Suppressor macrophage treated with lipopolysaccharide for 1 hour (primary cell): ENCODE measurements at places on chromosomes 7 and 10.

DNA sequence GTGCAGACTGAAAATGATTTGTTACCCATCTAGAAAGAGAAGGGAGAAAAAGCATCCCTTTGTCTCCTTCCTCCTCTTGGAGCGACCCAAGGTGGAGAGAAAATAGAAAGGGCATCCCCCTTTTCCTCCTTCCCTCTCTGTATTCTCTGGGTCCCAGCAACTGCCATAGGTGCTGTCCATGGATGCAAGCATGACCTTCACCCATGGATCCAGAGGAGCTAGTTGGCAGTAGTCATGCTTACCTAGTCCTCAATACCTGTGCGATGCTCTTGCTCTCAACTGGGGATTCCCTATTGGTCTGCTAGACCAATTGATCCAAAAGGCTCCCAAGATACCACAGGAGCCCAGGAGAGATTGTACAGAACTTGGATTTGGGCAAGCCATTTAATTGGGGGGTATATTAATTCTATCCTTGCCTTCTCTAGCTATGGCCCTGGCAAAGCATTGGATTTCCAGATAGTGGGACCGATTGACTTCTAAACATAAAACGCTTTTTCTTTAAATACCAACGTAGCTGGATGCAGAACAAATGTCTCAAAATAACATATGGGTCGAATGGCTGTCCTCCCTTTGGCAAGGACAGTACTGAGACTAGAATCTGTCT, 547.8 kb upstream of the IGFBP3 start:
- DNase-seq, result peak; percentile 7

DNA sequence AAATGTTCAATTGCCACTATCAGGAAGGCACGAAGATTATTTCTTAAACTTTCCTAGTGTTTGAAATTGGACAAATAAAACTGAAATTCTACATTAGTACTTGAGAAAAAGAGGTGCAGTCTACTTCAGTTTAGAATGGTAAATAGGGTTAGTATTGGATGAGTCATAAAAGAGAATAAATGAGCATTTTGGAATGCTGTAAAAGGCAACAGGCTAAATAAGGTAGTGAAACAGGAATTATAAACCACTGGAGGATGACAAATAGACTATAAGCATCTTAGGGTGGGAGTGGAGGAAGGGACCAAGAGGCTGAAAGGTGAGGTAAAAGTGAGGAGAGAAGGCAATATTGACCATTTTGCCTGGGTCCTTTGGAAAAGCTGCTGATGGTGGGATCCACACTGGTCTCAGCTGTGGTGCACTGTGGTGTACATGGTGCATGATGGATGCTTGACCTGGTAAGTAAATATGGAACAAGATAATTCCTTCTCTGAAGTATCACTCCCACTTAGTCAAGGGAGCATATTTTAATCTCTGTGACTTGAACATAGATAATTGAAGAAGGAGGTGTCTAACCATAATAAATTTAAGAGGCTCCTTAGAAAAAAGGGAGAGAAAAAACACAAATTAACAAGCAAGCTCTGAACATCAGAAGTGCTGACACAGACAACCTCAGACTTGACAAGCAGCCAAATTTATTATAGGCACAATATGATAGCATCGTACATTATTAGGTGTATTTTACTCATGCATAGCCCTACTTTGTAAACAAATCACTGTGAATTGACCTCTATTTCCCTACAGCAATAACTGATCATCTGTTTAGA, 76.4 kb upstream of the SCIN start:
- no peak for DNase-seq

DNA sequence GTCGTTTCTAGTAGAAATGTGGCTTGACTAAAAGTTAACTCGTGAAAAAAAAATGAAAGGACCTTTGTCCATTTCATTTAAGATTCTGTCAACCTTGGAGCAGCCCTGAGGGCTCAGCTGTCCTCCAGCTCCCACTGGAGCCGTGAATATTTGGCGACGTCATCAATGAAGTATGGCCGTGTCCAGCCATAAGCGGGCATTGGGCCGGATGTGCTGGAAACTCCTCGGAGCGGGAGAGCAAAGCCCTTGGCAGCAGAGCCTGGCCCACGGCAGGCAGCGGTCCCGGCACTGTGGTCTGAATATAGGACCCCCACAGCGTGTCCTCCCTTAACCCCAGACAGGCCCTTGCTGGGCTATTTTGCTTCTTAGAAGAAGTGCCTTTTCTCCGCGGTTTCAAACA, 50.0 kb downstream of the JAKMIP3 start:
- DNase-seq, result no peak

DNA sequence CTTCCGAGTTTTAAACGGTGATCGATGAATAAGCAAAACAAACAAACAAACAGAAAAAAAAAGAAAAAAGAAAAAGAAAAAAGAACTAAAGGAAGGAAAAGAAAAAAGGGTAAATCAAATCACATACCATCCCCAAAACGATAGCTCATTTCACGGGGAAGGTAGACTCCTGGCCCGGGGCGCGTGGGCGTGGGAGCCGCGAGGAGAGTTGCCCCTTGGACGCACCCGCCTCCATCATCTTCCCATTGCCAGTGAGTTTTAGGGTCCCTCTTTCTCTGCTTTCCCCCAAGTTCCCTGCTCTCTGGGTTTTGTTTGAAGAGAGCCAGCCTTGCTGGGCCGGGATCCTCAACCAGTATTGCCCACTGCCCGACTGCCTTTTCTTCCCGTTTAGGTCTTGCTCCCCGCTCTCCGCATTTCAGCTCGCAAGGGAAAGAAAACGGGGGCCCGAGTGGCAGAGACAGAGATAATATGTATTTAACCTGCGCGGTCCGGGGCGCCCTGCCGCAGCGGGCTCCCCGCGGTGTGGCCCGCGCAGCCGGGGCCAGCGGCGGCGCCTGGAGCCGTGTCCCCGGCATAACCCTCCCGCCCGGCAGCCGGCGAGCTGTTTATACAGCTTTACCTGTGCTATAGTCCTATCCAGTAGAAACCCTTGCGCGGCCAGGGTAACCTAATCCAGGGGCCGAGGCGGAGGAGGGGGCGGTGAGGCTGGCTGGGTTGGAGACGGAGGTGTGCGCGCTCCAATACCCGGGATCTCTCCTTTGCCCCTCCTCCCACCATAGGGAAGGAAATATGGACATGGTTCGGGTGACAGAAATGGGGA, 5.2 kb upstream of the GATA3 start:
- no peak for DNase-seq

- peak; percentile 83 for DNase-seq
These were observed 1.3 kb downstream of the EIF4EBP2 start for GRCh38 chr10:70405037-70405824.

- no peak for DNase-seq
These were observed 31.3 kb downstream of the MKX start for GRCh38 chr10:27714349-27714748.

DNA sequence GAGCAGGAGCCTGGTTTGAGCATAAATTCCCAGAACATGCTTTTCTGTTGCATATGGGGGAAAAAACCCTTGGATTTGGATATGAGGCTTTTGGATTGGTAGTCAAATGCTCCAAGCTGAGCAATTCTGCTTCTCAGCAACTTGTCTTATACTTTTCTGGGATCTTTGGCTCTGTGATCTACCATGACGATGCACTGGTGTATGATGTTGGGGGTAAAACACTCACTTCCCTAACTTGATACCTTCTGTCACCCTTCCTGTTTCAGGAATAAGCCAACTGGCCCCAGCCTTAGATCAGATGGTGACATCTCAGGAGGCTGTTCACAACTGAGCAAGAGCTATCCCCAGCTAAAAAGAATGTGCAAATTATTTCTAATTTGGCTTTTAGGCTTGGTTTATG, 13.1 kb upstream of the CPA4 start:
- no peak for DNase-seq

DNA sequence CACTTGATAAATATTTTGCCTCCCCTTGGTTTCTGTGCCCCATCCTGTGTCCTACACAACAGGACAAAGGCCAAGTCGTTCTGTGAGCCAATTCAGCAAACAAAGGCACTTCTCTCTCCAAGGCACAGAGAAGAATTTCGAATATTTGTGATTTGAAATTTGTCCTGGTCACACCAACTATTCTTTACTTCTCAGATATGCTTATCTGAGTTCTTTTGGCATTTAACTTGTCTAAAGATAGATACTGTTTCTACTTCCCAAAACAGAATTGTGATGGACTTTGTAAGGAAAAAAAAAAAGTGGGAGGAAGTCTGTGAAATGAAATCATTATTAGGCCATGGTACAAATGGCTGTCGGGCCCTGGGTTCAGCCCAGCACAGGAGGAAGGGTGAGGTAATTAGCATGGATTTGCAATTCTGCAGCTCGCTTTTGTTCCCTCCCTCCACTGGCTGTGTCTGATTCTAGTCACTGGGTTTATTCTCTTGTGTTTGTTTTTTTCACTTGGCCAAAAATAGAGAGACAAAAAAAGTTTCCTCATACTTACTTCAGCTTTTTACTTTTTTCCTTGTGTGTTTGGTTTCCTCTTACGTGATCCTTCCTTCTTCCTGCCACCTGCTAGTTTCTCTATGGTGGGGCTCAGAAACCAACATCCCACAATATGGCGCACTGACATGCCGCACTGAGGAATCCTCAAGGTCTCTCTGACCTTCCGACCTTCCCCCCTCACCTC, 108.2 kb upstream of the MKLN1 start:
- DNase-seq, result peak; percentile 71

- DNase-seq, result no peak
These were observed 21.5 kb upstream of the PPP3CB start for GRCh38 chr10:73517166-73517888.

DNA sequence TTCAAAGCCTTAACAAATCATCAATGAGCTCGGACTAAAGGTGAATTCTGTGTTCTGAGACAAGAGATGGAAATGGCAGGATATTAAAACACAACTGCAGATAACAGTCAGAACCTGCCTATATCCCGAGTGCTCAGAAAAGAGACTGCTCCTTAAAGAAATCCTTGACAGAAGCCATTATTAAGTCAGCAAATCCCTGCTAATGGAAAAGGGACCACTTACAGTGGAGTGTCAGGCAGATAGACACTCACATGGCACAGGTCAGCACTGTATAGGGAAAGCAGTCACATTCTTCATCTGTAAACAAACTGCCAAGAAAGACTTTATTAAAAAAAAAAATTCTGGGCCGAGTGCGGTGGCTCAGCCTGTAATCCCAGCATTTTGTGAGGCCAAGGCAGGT, 147.5 kb upstream of the LRRTM3 start:
- no peak for DNase-seq

GRCh38 chr10:92291921-92292845, 1.2 kb downstream of the MARCHF5 start:
- DNase-seq, result peak; percentile 71

DNA sequence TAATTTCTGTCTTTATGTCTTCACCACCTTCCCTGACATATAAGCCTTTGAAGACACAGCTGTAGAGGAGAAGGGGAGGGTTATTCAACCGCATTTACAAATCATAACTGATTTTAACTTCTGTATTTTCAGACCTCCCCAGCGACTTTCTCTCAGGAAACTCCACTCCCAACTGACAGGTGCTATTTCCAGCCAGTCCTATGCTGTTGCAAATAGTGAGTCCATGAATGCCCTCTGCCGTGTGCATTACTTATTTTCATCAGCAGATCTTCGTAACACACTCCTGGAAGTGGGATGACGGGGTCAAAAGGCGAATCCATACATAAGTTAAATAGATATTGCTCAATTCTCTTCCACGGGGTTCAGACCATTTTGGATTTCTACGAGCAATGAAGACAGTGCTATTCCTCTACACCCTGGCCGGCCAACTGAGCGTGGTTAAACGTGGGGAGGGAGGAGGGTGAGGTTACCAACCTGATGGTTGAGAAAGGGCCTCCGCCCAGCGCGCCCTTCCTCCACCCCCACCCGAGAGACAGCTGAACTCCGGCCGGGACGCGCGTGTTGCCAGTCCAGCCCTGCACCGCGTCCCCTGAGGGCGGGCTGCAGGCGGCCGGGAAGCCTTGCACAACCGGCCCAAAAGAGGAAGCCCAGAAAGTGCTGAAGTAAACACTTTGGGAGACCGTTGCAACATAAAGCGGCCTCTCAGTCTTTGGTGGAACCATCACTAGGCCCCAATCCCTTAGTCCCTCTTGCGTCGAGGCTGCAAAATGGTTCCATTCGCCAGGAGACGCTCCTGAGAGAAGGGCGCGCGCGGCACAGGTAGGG, at the start of gene APBB1IP:
Gene APBB1IP, plus strand, starts transcription at position 705 of the 825 bp plus-strand sequence. CDS start 53,986 bp downstream, outside the sequence.
- DNase-seq, result peak; percentile 97

DNA sequence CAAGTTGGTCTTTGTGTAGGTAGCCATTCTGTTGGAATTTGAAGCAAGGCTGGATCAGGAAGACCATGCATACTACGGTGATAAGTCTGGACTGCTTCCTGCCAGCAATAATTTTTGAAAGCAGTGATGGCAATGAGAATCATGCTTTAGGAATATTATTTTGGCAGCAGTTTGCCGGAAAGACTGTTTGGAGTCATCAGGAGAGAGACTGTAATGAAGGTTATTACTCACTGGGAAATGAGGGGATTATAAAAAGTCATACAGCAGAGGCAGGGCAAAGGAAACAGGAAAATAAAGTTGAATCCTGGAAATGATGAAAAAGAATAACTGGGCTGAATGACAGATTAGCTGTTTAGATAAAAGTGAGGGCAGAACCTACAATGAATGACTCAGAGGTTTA, 1136.8 kb upstream of the AUTS2 start:
- no peak for DNase-seq

GRCh38 chr10:60048091-60048501, 141.7 kb upstream of the CCDC6 start:
- no peak for DNase-seq

DNA sequence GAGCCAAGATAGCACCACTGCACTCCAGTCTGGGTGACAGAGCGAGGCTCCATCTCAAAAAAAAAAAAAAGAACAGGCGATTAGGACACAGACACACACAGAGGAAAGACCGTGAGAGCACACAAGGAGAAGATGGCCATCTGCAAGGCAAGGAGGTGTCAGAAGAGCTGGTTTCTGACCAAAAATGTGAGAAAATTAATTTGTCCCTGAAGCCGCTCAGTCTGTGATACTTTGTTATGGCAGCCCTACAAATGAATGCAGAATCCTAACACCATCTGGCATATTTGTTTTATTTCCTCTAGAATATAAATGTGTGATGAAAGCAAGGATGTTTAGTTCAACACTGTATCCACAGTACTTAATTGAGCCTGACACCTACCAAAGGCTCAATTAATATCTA, 69.7 kb downstream of the ZFAND4 start:
- no peak for DNase-seq

DNA sequence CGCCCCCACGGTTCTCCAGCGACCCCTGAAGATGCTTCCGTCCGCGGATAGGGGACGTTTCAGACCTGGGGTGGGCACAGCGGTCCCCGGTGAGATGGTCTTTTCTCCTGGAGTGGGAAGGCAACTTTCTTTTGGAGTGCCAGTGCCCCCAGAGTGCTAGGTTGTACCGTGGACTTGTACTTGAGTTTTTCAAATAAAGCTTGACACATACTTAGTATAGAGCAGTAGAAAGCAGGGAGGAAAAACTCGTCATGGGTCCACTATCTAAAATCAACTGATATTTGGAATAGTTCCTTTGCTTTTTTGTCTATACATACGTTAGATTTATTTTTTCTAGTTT, 28.4 kb downstream of the RBM20 start:
- no peak for DNase-seq

DNA sequence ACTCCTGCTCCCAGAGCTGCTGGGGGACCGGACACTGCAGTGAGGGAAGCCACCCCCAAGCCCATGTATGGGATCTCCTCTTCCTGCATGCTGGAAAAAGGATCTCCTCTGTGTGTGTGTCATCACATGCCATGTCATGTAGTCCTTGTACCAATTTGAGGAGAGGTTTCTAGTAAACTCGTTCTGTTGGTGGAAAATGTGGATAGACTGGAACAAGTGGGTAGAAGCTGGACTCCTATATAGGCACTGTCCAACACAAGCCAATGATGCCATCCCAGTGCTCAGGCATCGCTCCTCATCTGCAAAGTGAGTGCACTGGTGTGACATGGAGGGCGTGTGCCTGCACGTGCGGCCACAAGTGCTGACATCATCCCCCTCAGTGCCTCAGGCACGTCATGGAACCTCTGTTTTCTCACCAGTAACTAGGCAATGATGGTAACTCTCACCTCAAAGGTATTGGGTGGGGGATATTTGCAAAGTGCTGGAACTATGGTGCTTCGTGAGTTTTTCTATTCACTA, 19.3 kb downstream of the MYO1G start:
- DNase-seq, result peak; percentile 47
